ENCODE measurements at places on chromosomes 3 and 15. TPM values are rescaled to one million over a fixed set of nuclear protein-coding genes. Genes with fewer than 3 reads are reported as not detected.

DNA sequence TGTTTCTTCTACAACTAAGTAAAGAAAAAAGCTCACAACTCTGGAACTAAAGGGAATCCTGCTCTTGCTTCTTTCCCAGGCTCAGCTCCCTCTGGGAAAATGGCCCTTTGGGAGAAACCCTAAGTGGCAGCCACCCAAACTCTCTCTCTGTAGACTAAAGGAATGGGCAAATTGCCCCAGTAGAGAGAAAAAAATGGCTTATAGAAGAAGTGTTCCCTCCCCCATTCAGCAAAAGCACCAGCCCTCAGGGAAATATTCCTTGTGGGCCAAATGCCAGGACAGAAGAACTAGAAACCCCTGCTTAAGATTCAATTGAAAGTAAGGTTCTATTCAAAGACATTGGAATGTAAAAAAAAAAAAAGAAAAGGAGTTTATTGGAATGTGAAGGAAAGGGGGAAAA, 603.7 kb upstream of the ALCAM start:
- DNase-seq = peak; percentile 26

GRCh38 chr3:173660645-173661299, 263.2 kb downstream of the NLGN1 start:
- no peak for DNase-seq

DNA sequence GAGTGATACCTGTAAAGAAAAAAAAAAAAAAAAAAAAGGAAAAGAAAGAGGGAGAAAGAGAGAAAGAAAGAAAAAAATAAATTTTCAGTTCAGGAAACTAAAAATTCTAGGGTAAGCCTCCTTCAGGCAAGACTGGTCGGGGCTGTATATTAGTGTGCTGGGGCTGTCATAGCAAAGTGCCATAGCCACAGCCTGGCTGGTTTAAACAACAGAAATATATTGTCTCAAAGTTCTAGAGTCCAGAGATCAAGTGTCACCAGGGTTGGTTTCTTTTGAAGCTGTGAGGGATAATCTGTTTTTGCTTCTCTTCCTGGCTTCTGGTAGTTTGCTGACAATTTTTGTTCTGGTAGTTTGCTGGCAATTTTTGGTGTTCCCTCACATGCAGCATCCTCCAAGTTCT, 48.4 kb upstream of the SLC25A26 start:
- no peak for DNase-seq

Gene NR1I2
- total RNA-seq = under 0.01 TPM

GRCh38 chr15:64894395-64895056, 17.2 kb upstream of the ANKDD1A start:
- DNase-seq = no peak

Gene SOX14
- not detected for total RNA-seq

- no peak for DNase-seq
Measured at GRCh38 chr3:53478166-53478830, 16.1 kb upstream of the CACNA1D start.

DNA sequence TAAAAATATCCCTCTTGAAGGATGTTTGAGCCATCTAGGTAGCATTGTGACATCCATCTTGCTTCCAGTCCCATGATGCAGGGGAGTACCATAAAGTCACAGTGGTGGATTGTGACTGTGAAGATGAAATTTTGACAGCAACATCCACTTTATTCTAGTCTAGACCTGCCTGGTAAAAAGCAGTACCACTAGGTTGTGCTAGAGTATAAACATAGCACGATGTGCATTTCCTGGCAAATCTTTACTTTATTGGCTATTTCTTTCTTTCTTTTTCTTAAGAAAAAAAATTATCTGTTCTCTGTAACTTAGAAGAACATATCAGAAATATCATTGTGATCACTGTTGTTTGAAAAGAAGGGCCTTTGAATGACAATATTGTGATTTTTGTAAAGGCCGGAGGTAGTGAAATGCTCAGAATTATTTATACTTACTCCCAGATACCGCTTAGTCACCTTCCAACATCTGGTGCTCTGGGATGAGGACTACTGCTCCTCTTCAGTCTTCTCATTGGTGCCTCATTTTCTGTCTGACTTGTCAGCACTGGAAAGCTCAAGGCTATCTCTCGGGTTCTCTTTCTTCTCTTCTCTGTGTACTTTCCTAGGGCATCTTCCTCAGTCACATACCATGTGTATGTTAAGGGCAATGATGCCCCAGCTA, 35.6 kb downstream of the AGBL1 start:
- no peak for DNase-seq
